Stimulated activated CD4-positive, alpha-beta T cell treated with anti-CD3 and anti-CD28 coated beads, Interleukin-12 subunit alpha, Interleukin-12 subunit beta, amount 100 ng/mL, for 24 hours (primary cell): ENCODE measurements at places on chromosomes 6 and 20.

- no peak for DNase-seq
These were observed 62.6 kb upstream of the AKAP12 start for GRCh38 chr6:151176911-151177770.

DNA sequence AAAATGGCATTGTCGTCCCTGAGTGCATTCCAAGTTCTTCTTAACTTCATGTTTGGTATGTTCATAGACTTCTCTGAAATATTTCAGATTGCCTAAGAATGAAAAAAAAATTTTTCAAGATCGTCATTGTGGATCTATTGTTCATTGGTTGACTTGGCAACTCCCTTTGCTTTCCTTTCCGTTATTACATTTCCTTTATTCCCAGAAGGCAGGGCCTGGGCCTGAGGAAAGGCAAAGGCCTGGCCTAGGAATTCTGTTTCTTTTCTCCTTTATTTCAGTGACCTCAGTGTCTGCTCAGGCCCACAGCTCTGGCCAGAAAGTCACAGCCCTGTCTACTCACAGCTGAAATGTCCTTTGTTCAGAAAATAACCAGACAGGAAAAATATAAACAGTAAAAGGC is 401.6 kb upstream of the PLCB4 start:
- DNase-seq, result no peak

GRCh38 chr6:164756142-164756541 is 553.3 kb downstream of the C6orf118 start:
- no peak for DNase-seq

DNA sequence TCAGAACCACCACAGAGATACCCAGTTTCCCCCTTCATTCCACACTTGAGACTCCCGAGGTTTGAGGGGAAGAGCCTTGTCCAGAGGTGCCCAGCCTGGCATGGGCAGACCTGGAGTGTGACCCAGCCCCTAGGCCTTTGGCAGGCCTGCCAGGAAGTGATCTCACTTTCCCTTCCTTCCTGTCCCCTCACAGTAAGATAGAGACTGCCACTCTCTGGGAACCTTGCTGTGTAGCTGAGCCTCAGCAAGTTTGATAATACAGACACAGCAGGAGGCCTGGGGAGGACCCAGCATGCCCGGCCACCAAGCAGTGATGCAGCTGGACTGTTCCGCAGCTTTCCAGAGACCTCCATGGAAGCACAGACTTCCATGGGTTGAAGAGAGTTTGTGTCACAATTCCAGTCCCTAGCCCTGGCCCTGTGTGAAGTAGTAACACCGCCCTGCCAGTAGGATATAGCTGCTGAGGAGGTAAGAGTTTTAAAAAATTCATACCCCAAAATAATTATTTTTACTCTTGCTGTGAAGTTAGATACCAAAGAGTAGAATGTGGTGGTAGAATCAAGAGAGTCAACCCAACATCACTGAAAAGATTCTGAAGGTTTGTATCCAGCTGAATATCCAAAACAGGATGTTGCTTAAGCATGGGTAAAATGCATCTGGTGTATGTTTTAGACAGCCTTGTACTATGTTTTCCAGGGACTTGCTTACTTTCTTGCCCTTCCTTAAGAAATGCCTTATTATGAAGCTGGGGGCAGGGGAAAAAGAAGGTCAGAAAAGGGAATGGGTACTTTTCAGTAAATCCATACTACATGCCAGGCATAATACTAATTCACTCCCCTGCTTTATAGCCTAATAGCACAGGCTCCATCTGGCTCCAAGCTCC is 16.3 kb downstream of the PKIG start:
- no peak for DNase-seq

DNA sequence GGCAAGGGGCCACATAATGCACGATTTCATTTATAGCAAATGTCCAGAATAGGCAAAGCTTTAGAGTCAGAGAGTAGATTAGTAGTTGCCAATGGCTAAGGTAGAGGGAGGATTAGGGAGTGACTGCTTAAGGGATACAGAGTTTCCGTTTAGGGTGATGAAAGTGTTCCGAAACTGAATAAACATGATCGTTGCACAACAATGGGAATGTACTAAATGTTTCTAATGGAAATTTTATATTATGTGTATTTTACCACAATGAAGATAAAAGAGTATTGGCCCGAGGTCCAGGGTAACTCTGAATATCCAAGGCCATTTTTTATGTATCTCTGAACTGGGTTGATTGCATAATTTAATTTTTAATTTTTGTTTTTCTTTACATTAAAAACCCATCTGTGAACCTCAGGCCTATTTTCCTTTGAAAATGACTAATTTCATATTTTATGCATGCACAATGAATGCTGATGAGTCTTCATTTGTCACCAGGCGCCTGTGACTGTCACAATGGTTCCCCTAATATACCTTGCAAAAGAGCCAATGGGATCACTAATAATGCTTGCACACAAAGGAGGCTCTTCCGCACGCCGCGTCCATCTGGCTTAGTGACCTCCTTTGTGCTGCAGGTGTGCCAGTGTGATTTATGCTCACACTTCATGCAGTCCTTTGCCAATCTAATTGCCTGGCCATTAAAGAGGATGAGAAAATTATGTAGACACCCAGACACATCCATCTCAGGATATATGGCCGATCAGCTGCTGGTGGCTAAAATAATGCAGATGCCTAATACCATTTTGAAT is 612.5 kb downstream of the CDH26 start:
- DNase-seq, result no peak

GRCh38 chr6:153613719-153614455 is 425.2 kb upstream of the OPRM1 start:
- DNase-seq, result no peak

DNA sequence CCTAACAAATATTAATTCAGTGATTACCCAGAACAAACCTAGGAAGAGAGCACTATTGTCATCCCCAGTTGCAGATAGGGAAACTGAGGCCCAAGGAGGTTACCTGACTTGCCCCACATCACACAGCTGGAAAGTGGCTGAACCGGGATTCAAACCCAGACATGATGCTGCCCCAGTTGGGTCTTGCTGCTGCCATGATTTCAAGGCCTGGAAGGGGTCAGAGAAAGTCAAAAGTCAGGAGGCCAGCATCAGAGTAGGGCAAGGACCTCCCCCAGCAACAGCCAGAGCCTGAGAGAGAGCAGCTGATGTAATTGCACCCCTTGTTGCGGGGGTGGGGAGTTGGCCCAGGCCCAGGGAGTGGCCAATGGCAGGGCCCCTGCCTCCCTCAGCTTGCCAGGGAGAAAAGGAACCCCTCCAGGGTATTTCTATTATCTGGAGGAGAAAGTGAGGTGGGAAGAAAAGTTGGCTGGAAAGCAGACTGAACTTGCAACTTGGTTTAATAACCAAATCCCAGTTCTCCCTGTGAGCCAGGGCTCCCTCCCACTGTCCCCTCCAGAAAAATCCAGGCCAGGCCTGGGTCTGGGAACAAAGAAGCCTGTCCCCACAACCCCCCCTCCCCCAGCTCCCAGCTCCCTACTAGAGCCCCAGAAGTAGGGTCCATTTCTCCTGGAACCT is 83.6 kb downstream of the MRPL14 start:
- no peak for DNase-seq

DNA sequence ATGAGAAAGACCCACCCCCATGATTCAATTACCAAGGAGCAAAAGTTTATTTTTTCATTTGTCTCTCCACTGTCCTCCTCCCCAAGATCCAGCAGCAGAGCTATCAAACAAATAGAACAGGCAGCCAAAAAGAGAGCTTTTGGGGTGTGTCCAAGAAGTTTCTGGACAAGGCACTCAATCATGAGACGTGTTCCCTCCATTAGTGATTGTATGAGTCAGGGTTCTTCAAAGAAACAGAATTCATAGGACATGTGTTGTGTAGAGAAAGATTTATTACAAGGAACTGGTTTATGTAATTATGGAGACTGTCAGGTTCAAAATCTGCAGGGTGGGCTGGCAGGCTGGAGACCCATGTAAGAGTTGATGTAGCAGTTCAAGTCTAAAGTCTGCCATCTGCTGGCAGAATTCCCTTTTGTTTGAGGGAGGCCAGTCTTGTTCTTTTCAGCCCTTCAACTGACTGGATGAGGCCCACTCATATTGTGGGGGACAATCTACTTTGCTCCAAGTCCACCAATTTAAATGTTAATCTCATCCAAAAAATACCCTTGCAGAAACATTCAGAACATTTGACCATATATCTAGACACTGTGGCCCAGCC is 248.1 kb upstream of the OPRM1 start:
- no peak for DNase-seq

DNA sequence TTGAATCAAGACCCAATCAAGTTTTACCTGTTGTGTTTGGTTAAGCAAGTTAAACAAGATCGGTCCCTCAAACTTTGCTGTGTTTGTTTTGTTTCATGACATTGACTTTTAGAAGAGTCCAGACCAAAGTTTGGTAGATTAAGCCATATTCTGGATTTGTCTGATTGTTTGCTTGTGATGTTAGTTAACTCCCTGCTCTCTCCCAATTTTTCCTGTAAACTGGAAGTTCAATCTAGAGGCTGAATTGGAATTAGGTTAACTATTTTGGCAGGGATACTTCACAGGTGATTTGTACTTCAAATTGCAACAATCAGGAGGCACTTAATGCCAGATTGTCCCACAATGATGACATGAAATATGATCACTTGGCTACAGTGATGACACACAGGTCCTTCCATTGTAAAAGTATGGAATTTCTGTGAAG is 13.6 kb upstream of the SH3BGRL2 start:
- no peak for DNase-seq

DNA sequence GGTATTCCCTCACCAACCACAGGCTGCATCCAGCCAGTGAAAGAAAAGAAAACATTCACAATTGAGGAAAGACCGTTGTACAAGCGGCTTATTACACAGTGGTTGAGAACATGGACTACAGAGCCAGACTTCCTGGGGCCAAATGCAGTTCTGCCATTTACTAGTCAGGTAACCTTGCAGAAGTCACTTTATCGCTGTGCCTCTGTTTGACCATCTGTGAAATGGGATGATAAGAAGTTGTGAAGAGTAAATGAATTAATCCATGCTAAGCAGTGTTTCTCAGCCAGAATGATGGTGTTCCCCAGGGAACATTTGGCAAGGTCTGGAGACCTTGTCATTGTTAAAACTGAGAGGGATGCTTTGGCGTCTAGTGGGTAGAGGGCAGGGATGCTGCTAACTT is 14.8 kb downstream of the ARHGAP40 start:
- DNase-seq, result no peak

DNA sequence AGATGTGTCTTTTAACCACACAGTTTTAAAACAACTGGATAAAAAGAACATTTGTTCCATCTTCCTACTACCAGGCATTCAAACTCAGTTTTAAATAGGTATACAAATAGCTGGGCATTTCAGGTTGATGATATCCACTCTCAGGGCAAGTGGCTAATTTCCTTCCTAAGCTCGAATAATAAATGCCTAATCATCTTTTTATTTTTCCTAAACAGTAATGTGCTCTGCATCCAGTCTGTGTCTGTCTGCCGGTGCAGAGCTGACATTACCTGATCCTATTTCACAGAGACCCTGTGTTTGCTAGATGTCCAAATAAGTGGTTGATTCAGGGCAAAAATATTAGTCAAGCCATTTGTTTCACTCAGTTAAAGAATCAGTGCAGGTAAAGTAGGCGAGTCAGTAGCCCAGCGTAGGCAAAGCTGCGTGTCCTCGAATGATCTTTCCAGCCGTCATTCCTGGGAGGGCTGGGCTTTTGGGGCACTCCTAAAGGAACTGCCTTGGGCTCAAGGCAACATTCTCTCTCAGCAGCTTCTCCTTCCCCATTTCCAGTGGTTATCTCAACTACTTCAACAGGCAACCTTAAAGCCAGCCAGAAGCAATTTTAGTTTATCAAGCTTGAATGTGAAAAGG is 74.2 kb upstream of the BMP2 start:
- DNase-seq, result no peak

DNA sequence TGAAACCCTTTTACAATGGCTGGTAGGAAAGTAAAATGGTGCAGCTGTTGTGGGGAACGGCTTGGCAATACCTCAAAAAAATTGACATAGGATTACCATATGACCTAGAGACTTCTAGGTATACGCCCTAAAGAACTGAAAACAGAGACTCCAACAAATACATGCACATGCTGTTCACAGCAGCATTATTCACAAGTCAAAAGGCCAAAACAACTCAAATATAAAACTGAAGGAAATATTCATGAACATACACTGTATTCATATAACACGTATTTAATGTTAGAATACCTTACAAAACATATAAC is 74.6 kb downstream of the FOXA2 start:
- no peak for DNase-seq

DNA sequence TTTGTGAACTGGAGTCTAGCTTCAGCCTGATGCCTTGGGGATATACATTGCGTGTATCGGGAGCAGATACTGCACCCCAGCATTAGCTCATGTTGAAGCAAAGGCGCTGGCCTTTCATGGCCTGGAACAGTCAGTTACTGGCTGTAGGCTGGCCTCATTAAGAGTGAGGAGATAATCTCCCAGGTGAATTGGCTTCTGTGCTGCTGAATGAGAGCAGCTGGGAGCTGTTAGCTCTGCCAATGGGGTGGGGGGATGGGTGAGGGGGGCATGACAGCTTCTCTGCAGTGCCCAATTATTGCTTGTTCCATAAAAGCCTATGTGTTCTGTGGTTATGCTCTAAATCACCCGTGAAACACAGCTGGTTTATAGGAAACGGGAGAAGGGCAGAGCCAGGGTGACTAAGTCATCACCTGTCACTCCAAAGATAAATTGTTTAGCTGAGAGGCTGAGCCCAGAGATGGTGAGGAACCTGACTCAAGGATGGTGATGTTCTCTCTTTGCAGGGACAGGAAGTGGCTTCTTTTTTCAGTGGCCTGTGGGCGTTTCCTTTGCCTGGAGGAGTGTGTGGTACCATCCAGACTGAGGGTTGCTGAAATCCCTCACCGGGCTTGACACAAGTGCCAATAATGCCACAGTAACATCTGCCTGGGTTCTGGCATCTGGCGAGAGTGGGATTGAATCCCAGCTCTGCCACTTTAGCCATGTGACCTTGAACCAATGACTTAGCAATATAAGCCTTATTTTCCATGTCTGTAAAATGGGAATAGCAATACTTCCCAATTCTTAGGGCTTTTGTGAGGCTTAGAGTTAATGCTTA is 170.8 kb downstream of the BCAS1 start:
- DNase-seq, result peak; percentile 73

DNA sequence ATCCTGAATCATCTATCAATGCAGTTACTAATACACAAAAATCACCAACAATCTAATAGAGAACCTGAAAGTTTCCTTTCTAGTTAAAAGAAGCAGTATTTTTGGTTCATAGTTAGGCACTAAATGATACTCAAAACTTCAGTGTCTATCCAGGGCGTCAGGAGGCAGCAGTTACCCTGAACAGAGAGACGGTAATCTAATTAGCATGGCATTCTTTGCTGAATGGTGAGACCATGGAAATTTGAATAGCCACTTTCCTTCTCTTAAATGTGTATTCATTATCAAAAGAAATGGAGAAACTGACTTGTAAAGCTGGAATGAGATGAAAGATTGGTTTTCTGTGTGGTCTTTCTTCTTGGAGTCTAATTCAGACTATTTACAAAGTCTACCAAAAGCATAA is 146.6 kb upstream of the BMP5 start:
- DNase-seq, result no peak
